ENCODE measurements at places on chromosomes 2 and 18.

DNA sequence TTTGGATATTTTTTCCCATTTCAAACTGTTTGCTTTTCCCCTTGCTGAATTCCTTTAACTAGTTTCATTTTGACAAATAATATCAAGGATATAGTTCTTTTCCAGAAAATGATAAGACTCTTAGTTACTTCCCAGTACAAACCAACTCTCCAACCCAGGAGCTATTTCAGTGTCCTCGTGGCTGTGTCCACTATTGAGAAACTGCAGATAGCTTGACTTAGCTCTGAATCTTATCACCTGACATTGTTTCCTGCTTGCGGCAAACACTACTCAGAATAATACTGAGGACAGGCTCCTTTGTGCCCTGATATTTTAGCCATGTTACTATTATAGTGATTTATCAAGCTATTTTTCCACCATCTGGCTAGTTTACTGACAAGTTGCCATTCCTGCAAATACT lies 74.6 kb downstream of the KLF7 start:
- DNase-seq = no peak

GRCh38 chr2:209600341-209601171 lies 171.1 kb upstream of the UNC80 start:
- no peak for DNase-seq

DNA sequence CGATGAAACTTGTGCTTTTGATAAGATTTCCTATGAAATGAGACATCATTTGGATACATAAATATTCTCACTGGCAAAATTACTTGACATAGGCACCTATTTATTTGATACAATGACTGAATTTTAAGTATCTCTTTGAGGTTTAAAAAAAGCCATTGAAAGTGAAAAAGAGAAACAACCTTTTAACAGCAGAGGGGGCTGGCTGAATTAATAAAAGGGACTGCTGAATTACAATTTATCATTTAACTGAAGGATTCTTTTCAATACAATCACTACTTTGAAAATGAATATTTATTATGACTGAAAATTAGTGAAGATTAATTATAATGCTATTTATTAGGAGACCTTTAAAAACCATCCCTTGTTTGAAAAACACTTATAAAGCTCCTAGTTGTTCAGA lies 335.3 kb downstream of the DLGAP1 start:
- DNase-seq = no peak

GRCh38 chr2:8259106-8259840 lies 422.6 kb upstream of the ID2 start:
- no peak for DNase-seq

GRCh38 chr2:88197732-88198131 lies 27.6 kb downstream of the THNSL2 start:
- DNase-seq = no peak
